HL-60 (cell line): ENCODE measurements at places on chromosomes 13 and 19.

GRCh38 chr13:50651922-50652321, 191.6 kb downstream of the DLEU7 start:
- DNase-seq: no peak

GRCh38 chr13:43953370-43953769, 73.7 kb downstream of the LACC1 start:
- DNase-seq: no peak

DNA sequence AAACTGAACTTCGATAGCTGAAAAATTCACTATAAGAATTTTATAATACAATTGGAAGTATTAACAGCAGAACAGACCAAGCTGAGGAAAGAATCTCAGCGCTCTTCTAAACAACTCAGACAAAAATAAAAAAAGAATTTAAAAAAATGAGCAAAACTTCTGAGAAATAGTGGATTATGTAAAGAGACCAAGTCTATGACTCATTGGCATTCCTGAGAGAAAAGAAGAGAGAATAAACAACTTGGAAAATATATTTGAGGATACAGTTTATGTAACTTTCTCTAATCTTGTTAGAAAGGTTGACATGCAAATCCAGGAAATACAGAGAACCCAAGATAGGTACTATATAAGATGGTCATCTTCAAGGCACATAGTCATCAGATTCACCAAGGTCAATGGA, 25.4 kb downstream of the SLC25A15 start:
- DNase-seq: no peak

GRCh38 chr19:43485951-43486350, 18.6 kb downstream of the PHLDB3 start:
- DNase-seq: no peak

GRCh38 chr13:41859565-41859964, 101.3 kb downstream of the VWA8 start:
- DNase-seq: no peak

DNA sequence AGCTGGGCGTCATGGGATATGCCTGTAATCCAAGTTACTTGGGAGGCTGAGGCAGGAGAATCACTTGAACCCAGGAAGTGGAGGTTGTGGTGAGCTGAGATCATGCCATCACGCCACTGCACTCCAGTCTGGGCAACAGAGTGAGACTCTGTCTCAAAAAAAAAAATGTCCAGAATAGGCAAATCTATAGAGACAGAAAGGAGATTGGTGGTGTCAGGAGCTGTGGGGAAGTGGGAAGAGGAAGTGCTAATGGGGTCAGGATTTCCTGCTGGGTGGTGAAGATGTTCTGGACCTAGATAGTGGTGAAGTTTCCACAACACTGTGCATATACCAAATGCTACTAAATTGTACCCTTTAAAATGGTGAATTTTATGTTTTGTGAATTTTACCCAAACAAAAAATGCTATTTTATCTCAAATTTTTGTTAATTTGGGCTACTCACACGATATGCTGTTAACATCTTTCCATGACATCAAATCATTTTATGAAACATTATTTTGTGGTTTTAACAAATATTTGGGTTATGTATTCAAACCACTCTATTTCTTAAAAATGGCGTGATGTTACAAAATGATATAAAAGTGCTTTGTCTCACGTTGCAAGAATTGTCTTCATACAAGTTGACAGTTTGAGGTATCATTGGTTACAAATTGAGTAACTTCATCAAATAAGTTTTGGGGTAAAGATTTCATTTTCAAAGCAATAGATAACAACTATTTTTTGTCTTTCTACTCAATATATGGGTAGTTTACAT, 7.4 kb upstream of the CYP4F3 start:
- DNase-seq: peak; percentile 74

DNA sequence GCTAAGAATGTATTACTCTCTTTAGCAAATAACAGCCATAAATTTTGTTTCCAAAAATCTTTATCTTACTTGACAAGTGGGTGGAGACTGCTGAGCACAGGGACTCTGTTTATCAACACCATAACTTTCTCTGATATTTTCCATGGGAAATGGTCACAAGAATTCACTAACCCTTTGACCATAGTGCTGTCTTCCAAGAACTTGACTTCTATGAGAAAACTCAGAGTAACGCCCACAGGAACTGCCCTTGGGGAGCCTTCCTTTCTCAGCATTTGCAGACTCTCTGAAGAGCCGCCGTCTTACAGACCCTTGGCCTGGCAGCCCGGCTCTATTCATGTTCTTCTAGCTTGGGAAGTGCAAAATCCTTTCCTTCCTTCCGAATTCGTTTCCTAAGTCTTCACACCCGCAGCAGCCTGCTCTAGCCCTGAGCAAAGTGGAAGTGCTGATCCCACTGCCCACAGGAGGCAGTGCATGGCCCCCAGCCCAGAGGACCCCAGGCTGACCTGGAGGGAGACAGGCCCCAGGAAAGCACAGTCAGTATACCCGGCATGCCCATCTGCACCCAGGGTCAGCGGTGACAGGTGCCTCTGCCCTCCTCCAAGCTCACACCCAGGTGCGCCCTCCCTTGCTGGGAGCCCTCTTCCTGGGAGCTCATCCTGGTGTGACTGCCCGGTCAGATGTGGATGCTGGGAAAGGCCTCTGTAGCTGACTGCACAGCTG, 10.2 kb downstream of the GAS6 start:
- DNase-seq: no peak

- no peak for DNase-seq
Observed at GRCh38 chr13:50712881-50713280, 130.6 kb downstream of the DLEU7 start.

DNA sequence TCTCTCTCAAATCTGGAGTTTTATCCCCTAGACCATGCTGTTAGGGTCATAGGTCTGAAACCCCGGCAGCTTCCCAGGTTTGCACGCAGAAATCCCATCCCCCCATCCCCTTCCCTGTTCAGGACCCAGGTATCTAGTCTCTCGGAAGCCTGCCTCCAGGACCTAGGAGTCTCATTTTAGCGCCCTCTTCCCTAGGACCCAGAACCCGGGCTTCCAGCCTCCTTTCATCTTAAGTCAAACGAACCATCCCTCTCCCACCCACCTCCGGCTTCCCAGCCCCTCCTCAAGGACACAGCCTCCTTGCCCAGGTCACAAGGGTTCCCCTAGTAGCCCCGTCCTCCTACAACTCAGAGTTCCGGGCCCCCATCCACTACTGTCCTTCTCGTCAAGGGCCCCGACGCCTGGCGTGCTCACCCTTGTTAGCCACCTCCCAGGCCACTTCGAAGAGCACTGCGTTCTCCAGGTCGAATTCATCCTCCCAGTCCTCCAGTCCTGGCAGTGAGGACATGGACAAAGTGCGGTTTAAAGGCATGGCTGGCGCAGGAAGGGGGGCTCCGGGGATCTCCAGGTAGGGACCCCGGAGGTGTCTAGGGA, 431 bp downstream of the GYS1 start:
- DNase-seq: no peak

- DNase-seq: no peak
Observed at GRCh38 chr19:2766594-2767372, 16.3 kb downstream of the SGTA start.

DNA sequence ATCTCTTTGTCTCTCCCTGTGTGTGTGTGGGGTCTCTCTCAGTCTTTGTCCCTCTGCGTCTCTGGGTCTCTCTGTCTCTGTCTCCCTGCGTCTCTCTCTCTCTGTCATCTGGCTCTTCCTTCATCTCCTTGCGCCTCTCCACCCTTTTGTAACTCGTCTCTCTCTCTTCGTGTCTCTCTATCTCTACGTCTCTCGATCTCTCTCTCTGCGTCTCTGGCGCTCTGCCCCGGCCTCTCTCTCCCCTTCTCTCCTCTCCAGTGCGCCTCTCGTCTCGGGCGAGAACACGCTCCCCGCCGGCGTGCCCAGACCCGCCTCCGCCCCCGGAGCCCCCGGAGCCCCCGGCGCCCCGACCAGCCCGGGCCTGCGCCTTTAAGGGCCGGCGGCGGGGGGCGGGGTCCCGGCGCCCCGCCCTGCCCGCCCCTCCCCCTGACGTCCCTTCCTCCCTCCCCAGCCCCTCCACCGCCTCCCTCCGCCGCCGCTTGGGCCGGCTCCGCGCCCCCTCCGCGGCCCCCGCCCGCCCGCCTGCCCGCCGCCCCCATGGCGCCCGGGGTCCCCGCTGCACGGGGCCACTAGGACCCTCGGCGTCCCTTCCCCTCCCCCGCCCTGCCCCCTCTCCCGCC, at the start of gene MARK4:
Gene MARK4 (plus strand): TSS at position 440 of the 620 bp plus-strand sequence. CDS start 318 bp downstream, outside the sequence.
- DNase-seq: no peak

DNA sequence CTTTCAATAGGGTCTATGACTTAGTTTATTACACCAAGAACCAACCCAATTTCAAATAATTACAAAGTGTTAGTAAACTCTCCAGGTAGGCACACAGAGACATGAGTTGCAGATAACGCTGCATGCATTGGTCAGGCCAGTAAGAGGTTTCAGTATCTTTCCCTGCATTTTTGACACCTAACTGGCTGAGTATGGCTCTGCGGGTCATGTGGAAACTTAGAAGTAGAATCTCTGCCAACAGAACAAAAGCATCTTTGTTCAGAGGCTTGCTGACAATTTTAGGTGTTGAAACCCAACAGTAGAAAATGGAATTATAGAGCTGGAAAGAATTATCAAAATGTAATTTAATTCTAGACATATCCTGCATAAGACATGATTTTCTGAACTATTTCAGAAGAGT, 25.3 kb downstream of the HTR2A start:
- DNase-seq: no peak

GRCh38 chr13:113669755-113670341, 2.8 kb downstream of the GRK1 start:
- no peak for DNase-seq

- no peak for DNase-seq
Observed at GRCh38 chr19:591099-591958, 1.6 kb downstream of the HCN2 start.

DNA sequence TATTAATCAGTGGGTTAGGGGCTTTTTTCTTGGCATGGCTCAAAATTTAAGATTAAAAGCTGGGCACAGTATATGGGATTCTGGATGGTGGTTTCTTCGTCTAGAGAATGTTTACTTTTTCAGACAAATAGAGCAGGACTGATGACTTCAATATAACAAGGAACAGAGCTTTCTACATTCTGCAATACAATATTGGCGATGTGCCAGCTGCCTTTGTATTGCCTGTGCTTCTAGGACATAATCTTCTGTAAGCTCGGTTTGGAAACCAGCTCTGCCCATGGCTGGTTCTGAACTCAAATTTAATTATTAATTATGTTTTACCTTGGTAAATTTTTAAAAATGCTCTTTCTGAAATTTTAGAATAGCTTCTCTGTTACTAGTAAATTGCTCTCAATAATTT, 139.1 kb upstream of the TRPC4 start:
- no peak for DNase-seq

GRCh38 chr13:47519626-47520025, 481.4 kb downstream of the SUCLA2 start:
- DNase-seq: no peak

DNA sequence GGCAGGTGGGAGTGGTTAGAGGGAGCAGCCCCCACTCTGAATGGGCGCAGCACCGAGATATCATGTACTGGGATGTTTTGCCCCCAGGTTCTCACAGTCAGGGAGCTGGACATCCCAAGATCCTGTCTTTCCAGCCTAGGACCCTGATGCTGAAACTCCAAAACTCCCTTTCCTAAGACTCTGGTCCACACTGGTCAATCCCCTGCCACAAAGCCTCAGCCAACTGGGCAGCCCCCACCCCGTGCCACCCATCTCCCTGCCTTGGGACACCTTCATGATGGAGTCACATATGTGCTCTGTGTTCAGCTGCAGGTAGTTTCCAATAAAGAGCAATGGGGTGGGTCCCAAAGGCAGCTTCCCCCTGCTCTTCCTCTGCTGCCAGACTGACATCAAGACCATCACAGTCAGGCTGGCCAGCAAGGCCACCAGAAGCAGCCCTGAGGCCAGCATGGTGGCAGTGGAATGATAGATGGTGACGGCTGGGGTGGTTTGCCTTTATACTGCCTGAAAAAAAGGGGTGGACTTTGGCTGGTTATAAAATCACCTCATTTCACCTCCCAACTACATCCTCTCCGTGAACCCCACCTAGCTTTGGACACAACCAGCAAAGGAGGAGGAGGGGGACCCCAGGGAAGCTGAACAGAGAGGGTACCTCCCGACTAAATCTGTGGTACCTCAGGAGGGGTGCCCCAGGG, 36.3 kb downstream of the CYP2B6 start:
- DNase-seq: no peak

DNA sequence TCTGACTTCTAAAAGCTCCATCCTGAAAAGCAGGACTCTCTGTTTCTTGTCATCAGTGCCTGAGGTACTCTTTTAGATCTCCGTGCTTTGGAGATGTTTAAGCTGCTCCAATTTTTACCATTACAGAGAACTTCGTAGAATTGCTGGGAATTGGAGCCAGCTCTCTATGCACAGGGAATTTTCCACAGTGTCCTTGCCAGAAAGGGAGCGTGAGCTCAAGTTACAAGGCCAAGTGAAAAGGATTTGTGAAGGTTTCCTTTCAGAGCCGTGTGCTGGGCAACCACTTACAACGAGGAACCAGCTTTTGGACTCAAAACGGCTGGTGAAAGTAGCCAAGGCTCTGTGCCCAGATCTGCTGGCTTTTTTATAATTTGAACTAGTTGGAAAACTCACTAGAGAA, 82.6 kb downstream of the NUFIP1 start:
- DNase-seq: no peak

GRCh38 chr13:89343165-89343564, 1672.0 kb downstream of the SLITRK5 start:
- no peak for DNase-seq

GRCh38 chr19:6015841-6016545, 38.1 kb upstream of the RANBP3 start:
- no peak for DNase-seq

- DNase-seq: no peak
Observed at GRCh38 chr19:43416951-43417623, 2.4 kb downstream of the TEX101 start.

DNA sequence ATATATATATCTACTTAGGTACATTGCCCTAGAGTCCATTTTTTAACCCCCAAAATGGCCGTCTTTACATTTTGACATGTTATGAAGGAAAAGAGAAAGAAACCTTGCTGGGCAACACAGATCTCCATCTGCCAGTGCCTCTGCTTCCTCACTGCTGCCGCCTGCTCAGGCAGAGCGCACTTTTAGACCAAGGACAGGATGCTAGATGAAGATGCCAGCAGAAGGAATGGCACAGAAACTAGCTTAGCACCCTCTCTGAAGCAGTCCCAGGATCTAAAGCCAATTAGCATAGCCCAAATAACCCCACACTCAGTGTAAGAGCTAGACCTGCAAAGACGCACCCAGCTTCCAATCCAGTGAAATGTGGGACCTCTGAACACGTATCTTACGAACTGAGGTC, 111.9 kb downstream of the RXFP2 start:
- no peak for DNase-seq
